Activated naive CD8-positive, alpha-beta T cell treated with anti-CD3 and anti-CD28 coated beads, Interleukin-2, amount 10 ng/mL, durations not matched to agents 7 days and 5 days (primary cell): ENCODE measurements at places on chromosomes 2 and 18. TPM values are rescaled to one million over a fixed set of nuclear protein-coding genes. Genes with fewer than 3 reads are reported as not detected.

DNA sequence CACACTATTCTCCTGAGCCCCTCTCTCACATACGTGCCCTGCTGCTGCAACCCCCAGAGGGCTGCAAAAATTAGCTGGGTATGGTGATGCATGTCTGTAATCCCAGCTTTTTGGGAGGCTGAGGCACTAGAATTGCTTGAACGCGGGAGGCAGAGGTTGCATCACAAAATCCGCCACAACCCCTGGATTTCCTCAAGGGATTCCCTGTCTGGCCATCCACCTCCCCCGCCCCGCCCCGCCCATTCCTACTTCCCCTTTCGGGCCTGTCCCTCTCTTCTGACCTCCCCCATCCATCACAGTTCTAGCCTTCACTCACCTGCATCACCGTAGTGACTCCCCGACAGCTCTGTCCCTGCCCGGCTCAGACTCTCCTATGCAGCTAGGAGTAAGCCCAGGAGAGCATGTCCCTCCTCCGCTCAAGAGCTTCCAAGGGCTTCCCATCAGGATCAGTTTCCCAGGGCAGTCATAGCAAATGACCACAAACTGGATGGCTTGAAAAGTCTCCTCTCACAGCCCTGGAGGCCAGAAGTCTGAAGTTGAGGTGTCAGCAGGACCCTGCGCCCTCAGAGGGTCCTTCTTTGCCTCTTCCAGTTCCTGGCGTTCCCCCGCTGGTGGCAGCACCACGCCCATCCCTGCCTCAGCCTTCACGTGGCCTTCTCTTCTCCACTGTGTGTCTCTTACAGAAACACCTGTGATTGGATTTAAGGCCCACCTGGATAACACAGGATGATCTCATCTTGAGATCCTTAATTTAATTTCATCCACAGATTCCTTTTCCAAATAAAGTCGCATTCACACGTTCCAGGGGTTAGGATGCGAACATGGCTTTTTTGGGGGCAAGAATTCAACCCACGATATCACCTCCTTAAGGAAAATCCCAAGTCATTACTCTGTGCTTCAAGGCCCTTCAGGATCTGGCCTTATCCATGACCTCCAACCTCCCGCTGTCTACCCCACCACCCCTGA, 58.5 kb downstream of the HS1BP3 start:
- peak; percentile 10 for DNase-seq

DNA sequence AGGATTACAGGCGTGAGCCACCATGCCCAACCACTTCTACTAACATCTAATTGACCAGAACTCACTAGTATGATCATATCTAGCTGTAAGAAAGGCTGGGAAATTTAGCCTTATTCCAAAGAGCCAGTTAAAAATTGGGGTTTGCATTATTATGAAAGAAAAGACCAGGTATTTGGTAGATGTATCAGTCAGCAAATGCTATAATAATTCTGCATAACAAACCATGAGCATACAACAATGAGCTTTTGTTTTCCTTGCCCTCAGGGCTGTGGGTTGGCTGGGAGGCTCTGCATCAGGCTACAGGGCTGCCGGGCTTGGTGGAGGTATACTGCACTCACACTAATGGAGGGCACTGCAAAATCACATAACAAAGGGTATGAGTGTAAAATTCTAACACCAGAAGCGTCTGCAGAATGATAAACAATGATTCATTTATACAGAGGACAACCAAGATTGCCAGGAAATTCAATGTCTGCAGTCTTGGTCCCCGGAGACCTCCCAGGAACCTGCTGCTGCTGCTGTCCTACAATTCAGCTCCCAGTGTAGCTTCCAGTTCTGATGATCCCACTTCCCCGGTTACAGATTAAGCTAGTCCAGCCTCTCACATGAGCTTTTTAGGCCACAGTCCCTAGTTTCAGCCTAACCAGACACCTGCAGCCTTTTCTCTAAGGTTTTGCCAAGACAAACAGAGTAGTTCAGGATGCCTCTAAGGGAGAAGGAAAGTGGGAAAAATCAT, 32.2 kb upstream of the ST3GAL5 start:
- no peak for DNase-seq

DNA sequence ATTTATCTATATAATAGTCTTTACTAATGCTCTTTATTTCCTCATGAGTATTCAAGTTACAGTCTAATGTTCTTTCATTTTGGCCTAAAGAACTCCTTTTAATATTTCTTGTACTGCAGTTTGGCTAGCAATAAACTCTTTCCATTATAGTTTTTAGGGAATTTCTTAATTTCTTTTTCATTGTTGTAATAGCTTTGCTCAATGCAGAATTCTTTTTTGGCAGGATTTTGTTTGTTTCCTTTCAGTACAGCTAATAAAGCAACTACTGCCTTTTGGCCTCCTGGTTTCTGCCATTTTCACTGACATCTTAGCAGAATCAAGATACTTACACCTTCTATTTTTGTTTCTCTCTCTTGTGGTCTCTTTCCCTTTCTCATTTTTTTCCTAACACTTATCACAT, 390.4 kb upstream of the RGPD4 start:
- no peak for DNase-seq

- DNase-seq: no peak
Observed at GRCh38 chr2:120927265-120927628, 191.6 kb downstream of the GLI2 start.

GRCh38 chr2:231228223-231228622, 29.8 kb downstream of the ARMC9 start:
- no peak for DNase-seq

GRCh38 chr2:166115589-166115988, 12.2 kb downstream of the SCN1A start:
- no peak for DNase-seq

DNA sequence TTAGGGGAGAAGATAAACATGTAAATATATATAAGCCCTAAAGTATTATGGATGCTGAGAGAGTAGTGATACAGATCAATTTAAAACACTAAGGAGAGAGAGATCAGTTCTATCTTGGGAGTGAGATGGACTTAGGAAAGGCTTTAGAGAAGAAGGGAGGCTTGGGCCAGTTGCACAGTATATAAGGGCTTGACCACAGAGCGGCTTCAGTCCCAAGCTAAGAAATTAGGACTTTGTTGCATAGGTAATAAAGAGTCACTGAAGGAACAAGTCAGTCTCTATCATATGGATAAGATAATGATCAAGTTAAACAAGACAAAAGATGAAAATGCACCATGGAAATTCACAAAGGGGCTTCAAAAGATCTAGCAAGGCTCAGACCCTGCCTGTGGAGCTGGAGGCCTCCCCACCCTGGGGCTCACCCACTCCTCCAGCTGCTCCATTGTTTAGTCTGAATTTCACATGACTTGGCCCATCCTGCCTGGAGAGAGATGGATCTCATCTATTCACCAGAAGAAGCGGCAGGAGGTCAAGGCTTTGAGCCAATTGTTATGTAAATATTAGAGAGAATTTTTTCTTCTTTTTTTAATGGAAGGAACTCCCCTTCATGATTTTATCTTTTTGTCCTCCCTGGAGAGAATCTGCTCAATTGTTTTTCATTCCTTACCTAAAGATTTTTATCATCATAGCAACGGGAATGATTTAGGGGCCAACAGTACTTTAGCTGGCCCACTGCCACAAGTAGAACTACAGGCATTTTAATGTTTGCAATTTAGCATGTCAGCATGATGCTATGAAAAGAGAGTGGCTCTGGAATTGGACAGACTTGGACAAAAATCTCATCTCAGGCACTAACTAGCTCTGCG, 44.0 kb downstream of the GYPC start:
- no peak for DNase-seq

Gene IL1A
- total RNA-seq: not detected

Gene MYO3B
- total RNA-seq: 0.11 TPM

Gene LIMS3
- 0.88 TPM for total RNA-seq

- no peak for DNase-seq
Observed at GRCh38 chr2:37784071-37784758, 112.8 kb upstream of the CDC42EP3 start.

- DNase-seq: no peak
Observed at GRCh38 chr18:80154293-80154692, 45.2 kb downstream of the ADNP2 start.

DNA sequence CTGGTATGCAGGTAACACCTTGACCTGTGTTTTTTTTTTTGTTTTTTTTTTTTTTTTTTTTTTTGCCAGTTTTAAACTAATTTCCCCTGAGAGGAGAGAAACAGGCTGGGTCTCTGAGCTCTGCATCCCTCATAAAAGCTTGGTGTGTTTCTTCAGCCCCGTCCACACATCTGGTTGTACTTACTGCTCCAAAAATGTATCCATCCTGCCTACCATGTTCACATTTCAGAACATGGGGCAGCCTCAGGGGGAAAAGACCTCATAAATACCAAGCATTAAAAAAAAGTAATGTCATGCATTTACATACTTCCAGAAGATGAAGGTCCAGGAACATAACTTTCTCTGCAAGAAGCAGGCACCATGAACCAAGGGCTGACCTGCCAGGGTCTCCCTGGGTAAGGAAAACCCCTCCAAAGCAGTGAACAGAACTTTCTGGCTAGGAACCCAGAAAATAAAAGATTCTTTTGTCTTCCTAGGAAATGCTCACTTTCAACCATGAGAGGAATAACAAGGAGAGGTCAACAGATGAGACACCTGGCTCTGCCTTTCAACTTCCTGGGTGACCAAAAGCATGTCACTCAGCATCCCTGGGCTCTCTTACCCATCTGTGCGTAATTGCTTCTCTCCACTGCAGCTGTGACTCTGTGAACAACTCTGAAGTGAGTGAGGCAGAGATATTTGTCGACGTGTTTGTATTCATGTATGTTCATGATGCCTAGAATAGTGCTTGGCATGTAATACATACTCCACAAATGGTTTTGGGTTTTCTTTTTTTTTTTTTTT, 118.6 kb downstream of the MCFD2 start:
- DNase-seq: no peak

Gene PSTPIP2
- total RNA-seq: 12.6 TPM

DNA sequence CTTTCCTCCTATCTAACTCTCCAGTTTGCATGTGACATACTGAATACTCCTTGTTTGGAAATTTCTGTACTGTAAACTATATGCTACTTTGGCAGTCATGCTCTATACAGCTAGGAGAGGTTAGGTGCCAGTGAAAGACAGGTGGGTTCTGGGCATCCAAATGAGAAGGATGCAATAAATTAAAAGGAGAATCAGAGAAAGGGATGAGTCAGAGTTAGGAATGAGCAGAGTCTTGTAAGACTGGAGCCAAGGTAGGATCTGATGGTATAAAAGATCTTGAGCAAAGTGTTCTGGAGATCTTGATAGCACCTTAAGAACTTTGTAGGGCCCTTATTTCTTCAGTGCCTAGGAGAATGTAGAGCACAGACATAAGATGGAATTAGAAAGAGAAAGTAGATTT, 58.7 kb upstream of the STAM2 start:
- DNase-seq: no peak

GRCh38 chr2:121329786-121330185, 44.8 kb upstream of the TFCP2L1 start:
- no peak for DNase-seq

Gene NPHP1
- 0.72 TPM for total RNA-seq

Gene METAP1D
- total RNA-seq: 4.5 TPM

DNA sequence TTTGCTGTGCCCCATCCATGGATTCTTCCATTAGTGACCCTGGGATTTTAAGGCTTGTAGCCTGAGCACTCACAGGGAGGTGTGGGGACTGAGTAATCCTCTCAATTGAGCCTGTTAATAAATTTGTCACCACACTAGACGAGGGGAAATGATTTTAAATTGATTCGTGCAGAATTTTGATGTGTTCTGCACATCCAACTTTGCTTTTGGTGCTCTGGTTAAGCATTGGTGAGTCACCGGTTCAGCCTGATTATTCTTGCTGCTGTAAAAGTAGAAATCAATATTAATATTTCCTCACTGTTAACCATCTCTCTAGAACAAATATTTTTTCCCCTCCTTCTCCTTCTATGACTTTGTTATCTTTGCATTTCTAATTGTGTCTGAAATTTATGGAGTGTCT, 482.0 kb downstream of the TSN start:
- DNase-seq: no peak

GRCh38 chr2:234378440-234378839, 118.4 kb downstream of the ARL4C start:
- no peak for DNase-seq

Gene PCARE
- total RNA-seq: not detected

DNA sequence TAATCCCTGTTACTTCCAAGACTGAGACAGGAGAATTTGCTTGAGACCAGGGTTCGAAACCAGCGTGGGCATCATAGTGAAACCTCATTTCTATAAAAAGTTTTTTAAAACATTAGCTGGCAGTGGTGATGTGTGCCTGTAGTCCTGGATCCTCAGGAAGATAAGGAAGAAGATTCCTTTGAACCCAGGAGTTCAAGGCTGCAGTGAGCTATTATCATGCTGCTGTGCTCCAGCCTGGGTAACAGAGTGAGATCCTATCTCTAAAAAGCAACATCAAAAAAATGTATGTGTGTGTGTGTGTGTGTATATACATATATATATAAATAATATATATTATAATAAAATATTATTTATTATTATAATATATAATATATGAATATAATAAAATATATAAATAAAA, 1417.6 kb upstream of the CDH2 start:
- no peak for DNase-seq

- DNase-seq: no peak
Observed at GRCh38 chr2:18262601-18263000, 297.9 kb downstream of the RDH14 start.

DNA sequence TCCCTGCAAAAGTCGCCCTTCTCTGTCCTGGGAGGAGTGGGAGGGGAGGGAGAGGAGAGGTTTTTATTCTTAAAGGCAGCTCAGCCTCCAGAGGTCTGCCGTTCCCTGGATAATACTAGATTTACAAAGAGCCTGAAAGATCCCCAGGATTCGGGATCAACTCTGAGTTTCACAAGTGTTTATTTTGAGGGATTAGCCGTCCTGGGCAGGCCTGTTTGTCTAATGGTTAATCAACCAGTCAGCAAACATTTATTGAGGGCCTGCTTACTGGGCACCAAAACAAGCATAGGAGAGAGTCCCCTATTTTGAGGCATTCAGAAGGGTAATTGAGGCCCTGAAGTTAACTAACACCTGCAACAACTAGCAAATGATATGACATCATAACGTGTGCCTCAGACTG, 152.6 kb upstream of the SLC1A4 start:
- DNase-seq: no peak

DNA sequence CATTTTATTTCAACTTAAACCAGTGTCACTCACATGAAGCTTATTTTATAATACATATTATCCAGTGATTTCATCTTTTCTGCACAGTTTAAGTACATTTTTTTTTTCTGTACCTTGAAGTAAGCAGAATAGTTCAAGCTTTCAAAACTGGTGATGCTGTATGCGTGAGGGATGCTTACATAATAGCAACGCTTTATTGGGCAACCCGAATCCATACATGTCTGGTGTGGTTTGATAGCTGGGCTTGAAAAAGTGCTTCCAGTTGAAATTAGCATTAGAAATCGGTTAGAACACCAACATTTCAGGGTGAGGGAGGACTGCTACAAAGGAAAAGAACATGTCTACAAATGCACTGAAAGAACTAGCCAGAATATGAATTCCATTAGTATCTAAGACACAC, 117.4 kb downstream of the MBP start:
- no peak for DNase-seq
